ENCODE measurements at places on chromosomes 5 and 9. TPM values are rescaled to one million over a fixed set of nuclear protein-coding genes. Genes with fewer than 3 reads are reported as not detected.

Gene INSL4
- total RNA-seq: not detected

Gene FAM200C
- total RNA-seq: 11.9 TPM

Gene TIMD4
- total RNA-seq: 1.9 TPM

Gene UGT3A2
- total RNA-seq: 0.35 TPM

Gene FCN2
- 0.18 TPM for total RNA-seq

Gene TNFSF15
- 0.35 TPM for total RNA-seq

Gene FGF1
- 5.5 TPM for total RNA-seq

Gene SLC6A3
- total RNA-seq: not detected

GRCh38 chr5:74127381-74128320 lies 501.7 kb downstream of the ARHGEF28 start:
- H3K4me1 ChIP-seq: peaks cover 32% of the 10 kb centered on the region
- H3K27ac ChIP-seq: peak overlapping the region; percentile 40
- H3K27me3 ChIP-seq: no peaks in the 10 kb centered on the region
- DNase-seq: no peak
- no peak overlapping the region for H3K4me3 ChIP-seq

GRCh38 chr9:122042056-122042455 lies 51.1 kb downstream of the TTLL11 start:
- H3K36me3 ChIP-seq: peaks cover 8% of the 10 kb centered on the region
- DNase-seq: peak; percentile 36
- H3K4me1 ChIP-seq: peaks cover 12% of the 10 kb centered on the region
- H3K27ac ChIP-seq: no peak overlapping the region
- H3K4me3 ChIP-seq: no peak overlapping the region

DNA sequence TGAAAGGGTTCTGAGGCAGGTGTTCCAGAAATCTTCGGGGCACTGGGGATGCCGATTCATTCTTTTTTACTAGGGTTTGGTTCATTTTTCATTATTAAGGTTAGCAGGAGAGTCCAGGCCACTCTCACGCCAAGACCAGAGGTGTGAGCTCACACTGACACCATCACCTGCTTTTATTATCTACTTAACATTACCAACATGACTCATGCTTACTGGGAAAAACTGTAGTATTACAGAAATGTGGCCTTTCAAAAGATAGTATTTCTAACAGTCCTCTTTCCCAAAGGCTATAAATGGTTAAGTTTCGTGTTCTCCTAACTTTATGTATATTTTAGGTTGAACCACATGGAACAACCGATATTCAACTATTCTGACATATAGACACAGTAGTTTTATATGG lies 222.1 kb downstream of the ROR2 start:
- H3K27ac ChIP-seq: no peak overlapping the region
- no peak overlapping the region for H3K4me3 ChIP-seq
- no peaks in the 10 kb centered on the region for H3K36me3 ChIP-seq
- H3K27me3 ChIP-seq: no peaks in the 10 kb centered on the region

DNA sequence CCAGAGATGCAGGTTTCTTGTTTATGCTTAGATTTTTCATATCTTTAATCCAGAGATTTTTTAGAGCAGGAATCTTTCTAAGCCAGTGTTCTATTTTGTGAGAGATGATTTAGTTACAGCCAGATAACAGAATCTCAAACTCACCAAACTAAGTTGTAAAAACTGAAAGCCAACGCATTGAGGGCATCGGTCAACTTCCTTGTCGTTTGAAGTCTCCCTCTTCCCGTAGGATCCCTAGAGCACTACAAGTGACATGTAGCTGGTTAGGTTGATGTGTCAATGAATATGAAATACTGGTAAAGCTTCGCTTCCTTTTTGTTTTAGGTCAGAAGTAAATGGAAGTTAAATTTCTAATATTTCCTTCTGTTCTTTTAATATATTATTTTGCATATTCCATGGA lies 139.6 kb downstream of the YIPF5 start:
- no peak for DNase-seq
- H3K36me3 ChIP-seq: no peaks in the 10 kb centered on the region
- H3K4me1 ChIP-seq: peaks cover 15% of the 10 kb centered on the region
- no peaks in the 10 kb centered on the region for H3K27me3 ChIP-seq
- H3K4me3 ChIP-seq: no peak overlapping the region
- H3K27ac ChIP-seq: no peak overlapping the region

GRCh38 chr9:108815156-108815555 lies 40.6 kb downstream of the ACTL7B start:
- no peak overlapping the region for H3K4me3 ChIP-seq
- no peak for DNase-seq
- no peaks in the 10 kb centered on the region for H3K36me3 ChIP-seq
- H3K27me3 ChIP-seq: no peaks in the 10 kb centered on the region
- H3K4me1 ChIP-seq: no peaks in the 10 kb centered on the region

GRCh38 chr5:159157552-159157951 lies 51.8 kb downstream of the RNF145 start:
- no peak overlapping the region for H3K4me3 ChIP-seq

- H3K27me3 ChIP-seq: no peaks in the 10 kb centered on the region
- DNase-seq: peak; percentile 67
- peaks cover 80% of the 10 kb centered on the region for H3K4me1 ChIP-seq
- no peak overlapping the region for H3K4me3 ChIP-seq
- peak overlapping the region; percentile 90 for H3K27ac ChIP-seq
- H3K36me3 ChIP-seq: peaks cover 6% of the 10 kb centered on the region
Measured at GRCh38 chr5:138952962-138953361, 77.8 kb upstream of the LRRTM2 start.

DNA sequence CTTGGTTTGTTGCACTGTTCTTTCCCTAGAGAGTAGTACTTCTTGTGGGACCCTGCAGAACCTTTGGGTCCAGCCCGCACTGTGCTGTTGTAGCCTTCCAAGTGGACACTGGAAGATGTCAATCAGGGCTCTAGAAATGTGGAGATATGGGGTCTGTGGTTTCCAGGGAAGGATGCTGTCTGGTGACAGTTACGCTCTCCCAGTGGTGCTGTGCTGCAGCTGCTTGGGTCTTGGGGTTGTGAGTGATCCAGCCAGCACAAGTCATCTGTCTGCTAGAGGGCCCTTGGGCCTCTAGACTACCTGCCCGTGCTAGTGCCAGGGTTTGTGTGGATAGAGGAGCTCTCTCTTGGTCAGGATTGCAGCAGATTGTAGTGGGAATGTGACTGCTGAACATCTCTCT lies 484.5 kb downstream of the DMAC1 start:
- DNase-seq: no peak
- no peaks in the 10 kb centered on the region for H3K36me3 ChIP-seq
- H3K27me3 ChIP-seq: no peaks in the 10 kb centered on the region
- H3K4me3 ChIP-seq: no peak overlapping the region
- H3K4me1 ChIP-seq: peaks cover 21% of the 10 kb centered on the region

- no peak overlapping the region for H3K27ac ChIP-seq
- H3K4me3 ChIP-seq: no peak overlapping the region
- DNase-seq: no peak
- H3K4me1 ChIP-seq: no peaks in the 10 kb centered on the region
- H3K36me3 ChIP-seq: no peaks in the 10 kb centered on the region
- no peaks in the 10 kb centered on the region for H3K27me3 ChIP-seq
Measured at GRCh38 chr5:74976651-74977050, 75.7 kb downstream of the GCNT4 start.

- H3K27ac ChIP-seq: no peak overlapping the region
- H3K4me1 ChIP-seq: peaks cover 88% of the 10 kb centered on the region
- H3K4me3 ChIP-seq: no peak overlapping the region
- peaks cover 6% of the 10 kb centered on the region for H3K27me3 ChIP-seq
Measured at GRCh38 chr9:133525677-133526076, 918 bp upstream of the MYMK start.

DNA sequence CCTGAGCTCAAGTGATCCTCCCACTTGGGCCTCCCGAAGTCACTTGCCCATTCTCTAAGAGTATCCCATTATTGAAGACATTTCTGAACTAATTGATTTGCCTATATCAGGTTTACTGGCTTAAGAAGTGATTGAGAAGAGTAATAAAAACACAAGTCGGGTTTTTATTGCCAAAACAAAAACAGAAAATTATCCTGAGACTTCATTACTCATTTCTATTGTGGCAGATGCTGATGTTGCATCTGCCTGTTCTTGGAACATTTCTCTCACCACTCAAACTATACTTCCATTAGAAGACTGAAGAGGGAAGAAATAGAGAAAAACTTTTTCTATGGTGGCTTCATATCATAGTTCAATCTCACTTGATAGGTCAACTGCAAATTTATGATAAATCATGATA lies 41.9 kb upstream of the PLPP1 start:
- no peaks in the 10 kb centered on the region for H3K36me3 ChIP-seq
- no peaks in the 10 kb centered on the region for H3K27me3 ChIP-seq
- peaks cover 10% of the 10 kb centered on the region for H3K4me1 ChIP-seq
- DNase-seq: peak; percentile 71
- no peak overlapping the region for H3K4me3 ChIP-seq

GRCh38 chr5:170576602-170577535 lies 73.0 kb downstream of the KCNIP1 start:
- no peak overlapping the region for H3K4me3 ChIP-seq
- H3K27me3 ChIP-seq: peaks cover 3% of the 10 kb centered on the region
- peaks cover 15% of the 10 kb centered on the region for H3K4me1 ChIP-seq
- H3K27ac ChIP-seq: peak overlapping the region; percentile 37

- no peak for DNase-seq
- no peak overlapping the region for H3K4me3 ChIP-seq
- no peak overlapping the region for H3K27ac ChIP-seq
- peaks cover 2% of the 10 kb centered on the region for H3K27me3 ChIP-seq
Measured at GRCh38 chr9:108241384-108242073, 614.3 kb downstream of the ACTL7B start.

- H3K4me1 ChIP-seq: peaks cover 7% of the 10 kb centered on the region
- H3K36me3 ChIP-seq: peaks cover 34% of the 10 kb centered on the region
- H3K27me3 ChIP-seq: no peaks in the 10 kb centered on the region
- DNase-seq: no peak
- no peak overlapping the region for H3K27ac ChIP-seq
Measured at GRCh38 chr9:126406075-126406667, 79.5 kb downstream of the MVB12B start.

DNA sequence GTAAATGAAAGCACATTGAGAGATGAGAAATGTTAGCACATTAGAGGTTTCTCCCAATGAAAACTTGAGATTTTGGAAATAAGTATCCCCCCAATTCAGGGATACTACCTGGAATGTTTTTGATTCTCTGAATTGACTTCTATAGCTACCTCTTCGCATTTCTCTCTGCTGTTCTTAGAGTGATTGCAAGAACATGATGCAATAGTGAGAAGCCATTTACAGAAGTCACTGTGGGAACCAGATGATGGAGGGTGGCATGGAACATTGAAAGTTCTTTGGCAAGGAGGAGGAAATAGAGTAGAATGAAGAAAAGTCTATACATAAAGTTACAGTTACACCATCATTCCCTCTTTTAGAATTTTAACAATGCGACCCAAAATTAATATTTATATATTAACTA lies 9.2 kb downstream of the NPR3 start:
- H3K4me3 ChIP-seq: no peak overlapping the region
- H3K27ac ChIP-seq: no peak overlapping the region
- H3K4me1 ChIP-seq: no peaks in the 10 kb centered on the region
- DNase-seq: no peak

DNA sequence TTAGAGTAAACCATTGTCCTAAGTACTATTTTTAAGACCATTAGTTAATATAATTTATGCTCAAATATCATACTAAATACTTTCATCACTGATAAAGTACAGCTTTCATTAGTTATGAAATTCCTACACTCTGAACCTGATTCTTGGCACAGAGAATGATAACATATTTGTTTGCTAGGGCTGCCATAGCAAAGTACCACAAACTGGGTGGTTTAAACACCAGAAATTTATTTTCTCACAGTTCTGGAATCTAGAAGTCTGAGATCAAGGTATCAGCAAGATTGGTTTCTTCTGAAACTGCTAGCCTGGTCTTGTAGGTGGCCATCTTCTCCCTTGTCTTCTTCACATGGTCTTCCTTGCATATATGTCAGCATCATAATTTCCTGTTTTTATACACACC lies 608.4 kb downstream of the TLE1 start:
- H3K4me1 ChIP-seq: no peaks in the 10 kb centered on the region
- DNase-seq: no peak
- H3K36me3 ChIP-seq: no peaks in the 10 kb centered on the region

GRCh38 chr9:27715651-27716050 lies 142.4 kb upstream of the C9orf72 start:
- no peaks in the 10 kb centered on the region for H3K4me1 ChIP-seq
- no peaks in the 10 kb centered on the region for H3K36me3 ChIP-seq
- H3K27me3 ChIP-seq: no peaks in the 10 kb centered on the region
- no peak overlapping the region for H3K4me3 ChIP-seq
- H3K27ac ChIP-seq: no peak overlapping the region

DNA sequence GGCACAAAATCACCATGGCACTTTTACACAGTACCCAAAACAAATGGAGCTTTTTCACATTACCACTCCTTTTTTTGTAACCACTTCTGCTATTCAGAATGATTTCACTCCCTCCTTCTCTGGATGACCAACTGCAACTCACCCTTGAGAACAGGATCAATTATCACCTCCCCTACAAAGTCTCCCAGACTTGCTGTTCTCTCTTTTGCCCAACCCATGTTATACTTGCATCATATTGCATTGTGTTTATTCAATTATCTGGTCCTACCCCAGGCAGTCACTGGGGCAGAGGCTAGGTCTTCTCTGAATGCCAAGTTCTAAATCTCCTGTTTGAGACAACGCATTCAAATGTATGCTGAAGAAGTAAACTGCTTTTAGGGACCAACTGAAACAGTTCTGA lies 96.0 kb downstream of the GPR21 start:
- no peak for DNase-seq
- H3K4me1 ChIP-seq: no peaks in the 10 kb centered on the region
- no peak overlapping the region for H3K4me3 ChIP-seq
- H3K27ac ChIP-seq: no peak overlapping the region

All from muscle of leg (tissue), 16 donors.